ENCODE measurements at places on chromosomes 11 and 22.

GRCh38 chr22:41681616-41682015, 7.1 kb downstream of the SNU13 start:
- DNase-seq, result peak; percentile 8

- DNase-seq, result peak; percentile 79
These were observed 44.6 kb upstream of the RIC3 start for GRCh38 chr11:8213376-8213775.

DNA sequence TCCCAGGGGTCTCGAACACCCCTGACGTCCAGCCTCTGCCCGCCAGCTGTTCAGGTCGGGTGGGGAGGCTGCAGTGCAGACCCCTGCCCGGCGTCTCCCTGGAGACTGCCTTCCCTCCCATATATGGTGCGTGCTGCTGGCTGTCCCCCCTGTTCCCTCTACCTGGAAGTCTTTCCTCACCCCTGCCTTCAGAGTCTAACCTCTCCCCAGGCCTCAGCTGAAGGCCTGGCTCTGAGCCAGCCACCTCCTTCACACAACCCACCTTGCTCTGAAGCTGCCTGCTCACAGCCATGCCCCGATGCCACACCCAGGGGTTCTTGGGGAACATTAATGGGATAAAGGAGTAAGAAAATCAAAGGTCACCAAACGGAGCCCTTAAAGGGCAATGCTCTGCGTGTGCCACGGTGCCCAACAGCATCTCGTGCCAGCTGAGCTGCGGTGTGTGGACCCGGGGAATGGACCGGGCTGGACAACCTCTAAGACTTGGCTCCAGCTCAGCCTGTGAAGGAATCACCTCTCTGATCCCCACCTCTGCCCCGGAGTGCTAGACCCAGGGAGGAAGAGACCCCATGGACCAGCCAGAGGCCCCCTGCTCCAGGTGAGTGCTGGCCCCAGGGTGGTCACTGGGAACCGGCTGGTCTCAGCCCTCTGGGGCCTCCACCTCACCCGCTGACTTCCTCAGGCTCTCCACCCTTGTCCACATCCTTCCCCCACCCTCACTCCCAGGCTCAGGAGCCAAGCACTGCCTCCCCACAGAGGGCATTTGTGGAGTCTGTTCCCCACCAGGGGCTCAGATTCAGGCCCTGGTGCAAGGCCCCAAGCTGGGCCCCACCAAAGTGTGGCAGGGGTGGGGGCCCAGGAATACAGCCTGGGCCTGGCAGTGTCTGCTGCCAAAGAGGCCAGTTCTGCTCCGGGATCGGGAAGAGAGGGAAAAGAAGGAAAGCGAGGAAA, at the start of gene NLRP6:
Gene NLRP6 (plus strand): TSS at position 407 of the 951 bp plus-strand sequence. CDS start 163 bp downstream, at position 570.
- no peak for DNase-seq

- DNase-seq, result peak; percentile 91
These were observed 22.8 kb downstream of the PICALM start for GRCh38 chr11:86046116-86046515.

GRCh38 chr11:124834526-124835180, 30.6 kb upstream of the ROBO3 start:
- no peak for DNase-seq

DNA sequence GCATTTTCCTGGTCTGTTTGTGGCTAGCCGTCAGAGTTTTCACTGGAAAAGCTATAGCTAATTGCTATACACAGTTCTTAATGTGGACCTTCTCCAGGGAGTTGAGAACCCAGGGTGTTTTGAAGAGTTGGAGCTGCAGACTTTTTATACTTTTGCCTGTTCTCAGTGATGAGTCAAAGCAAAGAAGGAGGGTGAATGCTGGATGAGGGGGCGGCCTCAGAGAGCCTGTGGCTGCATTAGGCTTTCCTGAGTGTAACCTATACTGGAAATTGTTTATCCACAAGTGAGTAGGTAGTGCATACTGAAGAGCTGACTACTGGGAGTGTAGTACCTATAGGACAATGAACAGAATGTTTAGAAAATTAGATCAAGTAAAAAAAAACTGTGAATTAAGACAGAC, 79.7 kb upstream of the HORMAD2 start:
- no peak for DNase-seq

DNA sequence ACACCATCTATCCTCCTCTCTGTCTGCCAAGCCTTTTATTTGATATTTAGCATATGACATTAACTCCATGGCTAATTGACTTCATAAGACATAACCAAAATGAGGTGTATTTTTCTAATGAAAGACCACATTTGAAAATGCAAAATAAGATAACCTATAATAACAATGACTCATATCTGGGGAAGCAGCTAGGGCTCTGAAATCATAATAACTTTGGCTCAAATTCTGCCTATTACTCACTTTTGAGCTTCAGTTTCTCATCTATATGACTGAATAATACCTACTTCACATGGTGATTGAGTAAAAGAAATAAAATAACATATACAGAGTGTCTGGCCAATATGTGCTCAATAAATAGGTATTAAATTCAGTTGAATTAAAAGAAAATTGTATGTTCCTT, 1419.8 kb upstream of the TENM4 start:
- DNase-seq, result no peak

GRCh38 chr22:48832592-48832991, 995.1 kb downstream of the BRD1 start:
- peak; percentile 11 for DNase-seq

- DNase-seq, result no peak
These were observed 12.4 kb upstream of the TIMP3 start for GRCh38 chr22:32788904-32789624.

DNA sequence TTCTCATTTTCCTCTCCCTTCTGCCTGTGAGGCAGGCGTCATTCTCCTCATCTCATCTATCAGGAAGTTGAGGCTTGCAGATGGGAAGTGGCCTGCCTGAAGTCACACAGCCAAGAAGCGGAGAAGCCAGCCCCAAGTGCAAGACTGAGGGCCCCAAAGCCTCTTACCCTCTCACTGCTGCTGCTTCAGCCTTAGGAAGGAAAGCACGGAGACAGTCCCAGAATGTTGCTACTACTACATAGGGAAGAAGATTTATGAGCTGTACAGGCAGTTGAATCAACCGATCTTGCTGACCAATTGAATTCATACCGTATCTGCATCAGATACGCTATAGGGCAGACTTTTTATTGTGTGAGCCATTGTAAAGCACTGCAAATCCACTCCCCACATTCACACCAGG, 89.0 kb downstream of the CWC15 start:
- peak; percentile 36 for DNase-seq

- DNase-seq, result peak; percentile 46
These were observed 1.2 kb downstream of the TOB2 start for GRCh38 chr22:41445129-41446056.

- DNase-seq, result no peak
These were observed 30.1 kb downstream of the RCN1 start for GRCh38 chr11:32121012-32121411.

GRCh38 chr11:1796413-1797011, 32.8 kb upstream of the CTSD start:
- no peak for DNase-seq

- DNase-seq, result no peak
These were observed 729.8 kb downstream of the FAM181B start for GRCh38 chr11:82003671-82004515.

DNA sequence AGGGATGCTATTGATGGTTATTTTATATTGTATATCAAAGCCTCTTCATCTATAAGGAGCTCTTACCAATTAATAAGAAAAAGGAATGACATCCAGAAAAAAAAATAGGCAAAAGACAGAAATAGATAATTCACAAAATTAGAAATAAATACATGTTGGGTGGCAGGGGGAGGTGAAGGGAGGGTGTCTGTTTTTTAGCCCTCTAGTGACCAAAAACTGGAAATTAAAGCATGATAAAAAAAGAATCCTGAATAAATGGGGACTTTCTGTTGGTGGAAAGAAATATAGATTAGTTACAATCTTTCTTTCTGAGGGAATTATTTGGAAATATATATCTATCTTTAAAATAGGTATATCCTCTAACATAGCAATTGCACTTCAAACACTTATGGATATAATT, 42.0 kb upstream of the TTC36 start:
- no peak for DNase-seq

DNA sequence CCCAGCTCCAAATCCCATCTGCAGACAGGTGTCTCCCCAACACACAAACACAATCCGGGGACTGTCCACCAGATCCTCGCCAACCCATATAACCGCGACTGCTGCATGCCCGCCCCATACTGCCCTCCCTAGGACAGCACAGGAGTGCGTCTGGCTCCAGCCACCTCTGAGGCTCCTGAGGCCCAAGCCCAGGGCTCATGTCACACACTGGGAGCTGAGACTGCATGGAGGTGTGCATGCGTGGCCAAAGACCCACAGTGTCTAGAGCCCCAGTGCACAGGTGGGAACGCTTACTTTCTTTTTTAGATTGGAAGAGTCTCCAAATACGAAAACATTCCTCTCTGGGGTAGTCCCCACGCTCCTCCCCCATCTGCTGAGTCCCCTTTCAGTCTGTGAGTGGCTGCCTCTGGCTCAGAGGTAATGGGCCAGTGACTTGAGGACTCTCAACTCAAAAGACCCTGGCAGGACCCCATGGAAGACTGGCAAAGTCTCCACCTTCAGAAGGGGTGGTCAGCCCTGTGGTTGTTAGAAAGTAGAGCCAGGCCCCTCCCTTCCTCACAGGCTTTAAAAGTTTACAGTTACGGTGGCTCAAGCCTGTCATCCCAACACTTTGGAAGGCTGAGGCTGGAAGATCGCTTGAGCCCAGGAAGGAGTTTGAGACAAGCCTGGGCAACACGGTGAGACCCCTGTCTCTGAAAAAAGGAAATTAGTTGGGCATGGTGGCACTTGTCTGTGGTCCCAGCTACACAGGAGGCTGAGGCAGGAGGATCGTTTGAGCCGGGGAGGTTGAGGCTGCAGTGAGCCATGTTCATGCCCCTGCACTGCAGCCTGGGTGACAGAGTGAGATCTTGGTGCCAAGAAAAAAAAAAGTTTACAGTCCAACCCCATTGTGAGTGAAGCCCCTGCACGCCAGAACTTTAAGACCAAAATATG, 2.3 kb downstream of the CBX7 start:
- no peak for DNase-seq

DNA sequence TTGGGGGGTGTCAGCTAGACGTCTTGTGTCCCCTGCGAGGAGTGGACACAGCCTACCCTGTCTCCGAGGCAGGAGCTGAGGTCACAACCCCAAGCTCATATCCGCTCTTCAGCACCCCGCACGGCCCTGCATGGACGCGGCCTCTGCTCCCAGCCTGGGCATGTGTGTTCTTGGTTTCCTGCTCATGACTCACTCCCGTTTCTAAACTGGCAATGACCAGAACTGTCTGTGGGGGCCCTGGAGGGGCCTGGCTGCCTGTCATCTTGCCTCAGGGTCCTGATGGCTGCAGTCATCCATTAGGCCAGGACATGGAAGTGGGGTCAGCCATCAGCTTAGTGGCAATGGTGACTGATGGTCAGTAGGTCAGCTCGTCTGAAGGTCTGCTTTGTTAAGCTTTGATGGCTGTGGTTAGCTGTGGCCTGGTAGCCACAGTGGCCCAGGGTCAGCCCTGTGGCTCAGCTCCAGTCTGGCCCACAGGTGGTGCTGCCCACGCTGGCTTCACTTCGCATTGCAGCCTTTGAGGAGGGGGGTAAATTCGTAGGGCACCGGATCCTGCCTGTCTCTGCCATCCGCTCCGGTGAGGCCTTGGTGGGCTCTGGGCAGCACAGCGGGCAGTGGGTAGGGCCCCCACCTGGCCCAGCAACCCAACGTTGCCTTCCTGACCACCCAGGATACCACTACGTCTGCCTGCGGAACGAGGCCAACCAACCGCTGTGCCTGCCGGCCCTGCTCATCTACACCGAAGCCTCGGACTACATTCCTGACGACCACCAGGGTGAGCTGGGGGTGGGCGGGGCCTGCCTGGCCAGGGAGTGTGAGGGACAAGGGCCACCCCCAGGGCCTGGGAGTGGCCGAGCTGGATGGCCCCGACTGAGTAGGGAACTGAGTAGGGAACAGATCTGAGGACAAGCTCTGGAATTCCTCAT, 12.0 kb downstream of the PLCB3 start:
- no peak for DNase-seq

DNA sequence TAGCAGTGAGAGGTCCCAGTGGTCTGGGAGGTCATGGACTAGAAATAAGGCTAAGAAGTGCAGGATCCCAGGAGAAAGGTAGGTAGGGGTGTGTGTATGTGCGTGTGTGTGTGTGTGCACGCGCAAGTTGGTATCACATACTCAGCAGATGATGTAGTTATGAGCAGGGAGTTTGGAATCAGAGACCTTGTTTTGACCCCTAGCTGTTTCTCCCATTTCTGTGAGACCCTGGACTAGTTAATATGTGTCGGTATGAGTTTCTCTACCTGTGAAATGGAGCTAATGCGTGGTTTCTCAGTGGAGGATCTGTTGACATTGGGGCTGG, 1.3 kb downstream of the SERPING1 start:
- DNase-seq, result no peak

GRCh38 chr11:91314521-91314920, 910.1 kb upstream of the FAT3 start:
- no peak for DNase-seq

GRCh38 chr11:59261150-59261549, 48.4 kb upstream of the MPEG1 start:
- DNase-seq, result no peak

DNA sequence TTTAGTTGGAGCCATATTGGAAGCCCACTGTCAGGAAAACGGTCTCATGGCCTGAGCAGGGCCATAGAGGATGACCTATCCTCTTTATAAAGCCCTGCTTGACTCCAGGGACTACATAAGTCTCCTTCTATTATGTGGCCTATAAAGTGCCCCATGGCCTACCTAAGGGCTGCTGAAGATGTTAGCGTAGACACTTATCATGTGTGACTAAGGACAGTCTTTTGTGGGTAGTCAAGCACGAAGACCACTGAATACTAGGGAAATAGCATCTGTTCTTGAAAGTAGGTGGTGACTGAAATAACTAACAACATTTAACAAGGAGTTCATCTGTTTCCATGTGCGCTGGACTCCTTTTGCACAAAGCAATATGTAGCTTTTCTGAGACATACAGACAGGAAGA, 117.1 kb downstream of the SWAP70 start:
- no peak for DNase-seq

Data from suppressor macrophage treated with lipopolysaccharide for 1 hour (primary cell).